Vein endothelial cell (primary cell): ENCODE measurements at places on chromosomes 6 and 20. TPM values are rescaled to one million over a fixed set of nuclear protein-coding genes. Genes with fewer than 3 reads are reported as not detected.

Gene CPNE5
- 10.1 and 23.5 TPM in 2 replicates for total RNA-seq

Gene PAK5
- total RNA-seq: not detected in 2 replicates

Gene DUSP15
- total RNA-seq: 0.19 and 0.65 TPM in 2 replicates

Gene HLA-DPB1
- 1.6 and 7.5 TPM in 2 replicates for total RNA-seq

Gene SMLR1
- total RNA-seq: not detected in 2 replicates

Gene MYT1
- not detected in 2 replicates for total RNA-seq

Gene TREM1
- not detected in 2 replicates for total RNA-seq

Gene BCAS1
- total RNA-seq: not detected in 2 replicates

Gene RWDD1
- 27.8 and 40.6 TPM in 2 replicates for total RNA-seq
